CD4-positive, alpha-beta T cell (primary cell): ENCODE measurements at places on chromosomes 6 and 20.
A peak's percentile ranks its signal among the peaks of the same experiment; 100 is the strongest.

DNA sequence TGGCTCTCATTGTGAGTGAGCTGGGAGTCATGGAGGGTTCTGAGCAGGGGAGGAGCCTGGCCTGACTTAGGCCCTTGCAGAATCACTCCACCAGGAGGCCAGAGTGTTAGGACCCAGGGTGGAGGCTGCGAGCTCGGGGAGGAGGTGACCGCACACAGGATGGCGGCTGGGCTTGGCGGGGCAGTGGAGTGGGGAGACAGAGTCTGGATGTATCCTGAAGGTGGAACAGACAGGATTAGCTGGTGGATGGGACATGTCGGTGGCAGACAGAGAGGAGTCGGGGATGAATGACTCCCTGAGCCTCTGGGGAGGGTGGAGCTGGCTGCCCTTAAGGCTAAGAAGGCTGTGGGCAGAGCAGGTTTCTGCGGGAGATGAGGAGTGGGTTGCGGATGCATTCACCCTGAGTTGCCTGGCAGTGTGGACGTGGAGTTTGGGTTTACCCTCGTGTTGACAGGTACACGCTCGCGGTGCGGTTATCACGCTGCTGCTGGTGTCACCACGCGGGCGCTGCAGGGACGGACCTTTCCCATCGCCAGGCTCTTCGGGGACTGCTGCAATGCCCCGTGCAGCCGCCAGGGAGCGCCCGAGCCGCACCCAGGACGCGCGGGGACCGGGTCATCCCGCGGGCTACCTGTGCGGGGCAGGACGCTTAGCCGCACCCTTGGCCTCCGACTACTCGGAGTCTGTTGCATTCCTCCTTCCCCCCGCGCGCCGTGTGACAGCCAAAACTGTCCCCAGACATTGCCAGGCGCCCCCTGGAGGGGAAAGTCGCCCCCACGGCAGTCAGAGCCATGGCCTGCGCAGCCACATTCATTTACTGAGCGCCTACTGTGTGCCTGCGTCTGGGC, 43.0 kb upstream of the PTGIS start:
- no peaks in the 10 kb centered on the region for H3K36me3 ChIP-seq
- no peak overlapping the region for H3K27ac ChIP-seq
- H3K4me1 ChIP-seq, result peaks cover 20% of the 10 kb centered on the region
- peak; percentile 59 for DNase-seq
- no peak overlapping the region for H3K4me3 ChIP-seq

- no peaks in the 10 kb centered on the region for H3K36me3 ChIP-seq
- H3K27ac ChIP-seq, result no peak overlapping the region
- H3K27me3 ChIP-seq, result peaks cover 3% of the 10 kb centered on the region
- no peaks in the 10 kb centered on the region for H3K4me1 ChIP-seq
Observed at GRCh38 chr6:12348530-12349511, 58.7 kb downstream of the EDN1 start.

GRCh38 chr6:72946774-72947173, 278.5 kb downstream of the KHDC1L start:
- no peak for DNase-seq
- no peaks in the 10 kb centered on the region for H3K36me3 ChIP-seq
- no peak overlapping the region for H3K27ac ChIP-seq
- no peak overlapping the region for H3K4me3 ChIP-seq

GRCh38 chr20:41171736-41172295, 34.5 kb downstream of the PLCG1 start:
- H3K27me3 ChIP-seq, result no peaks in the 10 kb centered on the region
- peaks cover 32% of the 10 kb centered on the region for H3K4me1 ChIP-seq
- no peak overlapping the region for H3K4me3 ChIP-seq
- H3K36me3 ChIP-seq, result peaks cover 95% of the 10 kb centered on the region

GRCh38 chr20:39885975-39886649, 802.9 kb downstream of the MAFB start:
- no peak overlapping the region for H3K27ac ChIP-seq
- DNase-seq, result peak; percentile 16
- H3K36me3 ChIP-seq, result no peaks in the 10 kb centered on the region
- no peaks in the 10 kb centered on the region for H3K27me3 ChIP-seq

GRCh38 chr20:9408422-9409300, 105.7 kb upstream of the LAMP5 start:
- no peaks in the 10 kb centered on the region for H3K27me3 ChIP-seq
- H3K4me1 ChIP-seq, result no peaks in the 10 kb centered on the region
- no peak for DNase-seq
- H3K27ac ChIP-seq, result no peak overlapping the region

DNA sequence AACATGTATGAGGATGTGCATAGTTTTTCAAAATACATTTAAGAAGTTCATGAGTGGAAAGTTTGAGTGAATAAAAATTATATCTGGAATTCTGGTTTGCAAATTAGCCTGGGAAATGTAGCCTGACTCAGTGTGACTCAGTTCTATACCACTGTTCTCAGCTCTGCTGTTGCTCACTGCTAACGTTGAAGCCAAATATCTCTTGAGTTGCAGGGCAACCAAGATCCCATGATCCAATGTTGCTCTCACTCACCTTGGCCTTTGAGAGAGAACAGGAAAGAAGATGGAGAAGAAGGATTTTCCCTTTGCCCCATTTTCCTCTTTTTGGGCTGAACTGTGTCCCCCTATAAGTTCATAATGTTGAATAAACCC, 28.9 kb downstream of the PSMB9 start:
- DNase-seq, result no peak
- H3K27me3 ChIP-seq, result no peaks in the 10 kb centered on the region
- H3K36me3 ChIP-seq, result peaks cover 5% of the 10 kb centered on the region
- H3K4me1 ChIP-seq, result no peaks in the 10 kb centered on the region
- H3K4me3 ChIP-seq, result no peak overlapping the region

DNA sequence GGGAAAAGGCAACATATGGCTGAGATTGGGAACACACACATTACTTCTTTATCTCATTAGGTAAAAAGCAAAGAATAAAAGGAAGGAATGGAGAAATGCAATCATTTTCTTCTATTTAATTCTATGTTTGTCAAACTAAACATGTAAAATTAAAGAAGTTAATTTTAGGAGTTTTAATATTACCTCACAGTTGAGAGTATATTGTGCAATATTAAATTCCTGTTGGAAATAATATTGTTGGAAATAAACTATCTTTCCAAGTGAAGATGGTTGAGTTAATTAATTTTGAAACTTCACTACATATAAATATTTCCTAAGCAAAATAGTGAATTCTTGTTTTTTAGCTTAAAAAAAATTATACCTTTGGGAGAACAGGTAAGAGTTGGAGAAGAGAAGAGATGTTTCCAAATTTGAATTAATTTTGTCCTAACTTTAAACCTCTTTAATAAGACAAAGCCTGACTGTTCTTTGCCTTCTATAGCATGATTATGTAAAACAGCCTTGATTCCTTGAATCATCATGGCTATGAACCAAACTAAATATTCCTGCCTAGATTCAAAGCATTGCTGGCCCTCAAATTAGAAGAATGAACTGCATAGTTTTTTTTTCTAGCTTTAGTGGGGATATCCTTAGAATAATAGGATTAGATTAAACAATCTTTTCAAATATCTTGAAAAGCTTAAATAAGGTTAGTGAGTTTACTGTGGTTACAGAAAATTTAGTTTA, 1349.1 kb upstream of the ADGRB3 start:
- H3K4me3 ChIP-seq, result no peak overlapping the region
- no peaks in the 10 kb centered on the region for H3K36me3 ChIP-seq
- H3K27ac ChIP-seq, result no peak overlapping the region
- no peaks in the 10 kb centered on the region for H3K4me1 ChIP-seq

GRCh38 chr6:53581856-53582255, 37.0 kb upstream of the GCLC start:
- no peaks in the 10 kb centered on the region for H3K36me3 ChIP-seq
- H3K27ac ChIP-seq, result no peak overlapping the region
- no peak for DNase-seq
- no peak overlapping the region for H3K4me3 ChIP-seq
- no peaks in the 10 kb centered on the region for H3K27me3 ChIP-seq

DNA sequence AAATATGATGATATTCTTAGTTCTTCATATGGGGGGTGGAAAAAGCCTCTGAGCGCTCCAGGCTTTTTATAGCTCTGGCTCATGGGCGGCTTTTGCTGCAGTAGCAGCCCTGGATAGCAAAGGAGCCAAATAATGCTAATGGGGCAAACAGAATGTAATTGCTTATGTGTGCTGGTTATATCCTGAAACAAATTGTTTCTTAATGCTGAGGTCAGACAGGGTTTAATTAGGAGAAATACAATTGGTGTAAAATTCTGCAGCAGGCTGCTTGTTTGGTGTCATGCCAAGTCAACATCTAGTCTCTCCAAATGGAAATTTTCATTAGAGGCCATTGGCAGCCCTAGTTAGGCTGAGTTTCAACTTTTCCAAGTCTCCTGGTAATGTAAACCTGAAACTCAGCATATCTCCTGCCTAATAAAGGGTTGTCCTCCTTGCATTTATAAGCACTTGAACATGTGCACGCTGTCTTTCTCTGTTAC, 530.1 kb upstream of the NOX3 start:
- no peak overlapping the region for H3K27ac ChIP-seq
- DNase-seq, result no peak
- H3K4me1 ChIP-seq, result no peaks in the 10 kb centered on the region

DNA sequence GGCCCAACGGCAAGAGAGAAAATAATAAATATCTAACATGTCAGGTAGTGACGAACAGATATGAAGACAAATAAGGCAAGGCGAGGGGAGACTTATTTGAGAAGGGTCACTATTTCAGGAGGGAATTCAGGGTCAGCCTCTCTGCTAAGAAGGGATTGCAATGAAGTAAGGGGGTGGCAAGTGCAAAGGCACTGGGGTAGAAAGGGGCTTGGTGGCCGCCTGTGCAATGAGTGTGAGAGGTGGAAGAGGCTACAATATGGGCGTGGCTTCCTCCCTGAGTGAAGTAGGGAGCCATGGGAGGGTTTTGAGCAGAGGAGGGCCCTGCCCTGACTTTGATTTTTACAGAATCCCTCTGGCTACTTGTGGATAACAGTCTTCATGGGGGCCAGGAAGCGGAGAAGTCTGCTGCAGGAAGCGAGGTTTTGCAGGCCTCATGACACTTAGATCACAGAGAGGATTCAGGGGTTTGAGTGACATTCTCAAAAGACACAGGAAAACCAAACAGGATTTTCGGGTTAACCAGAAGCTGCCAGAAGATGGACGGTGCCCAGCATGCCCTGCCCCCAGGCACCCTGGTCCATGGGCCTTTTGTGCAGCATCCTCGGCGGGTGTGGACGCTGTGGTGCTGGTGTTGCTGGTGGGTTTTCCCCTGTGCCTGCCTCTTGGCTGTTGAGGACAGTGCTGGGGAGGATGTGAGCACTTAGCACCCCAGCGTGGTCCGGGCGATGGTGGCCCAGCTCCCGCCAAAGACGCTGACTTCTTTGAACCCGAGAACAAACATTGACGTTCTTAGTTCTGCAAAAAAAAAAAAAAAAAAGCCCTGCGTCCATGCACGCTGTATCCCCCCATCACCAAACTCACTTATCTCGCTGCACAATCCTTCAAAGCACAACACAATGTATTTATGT, 124.2 kb upstream of the PTPN1 start:
- DNase-seq, result peak; percentile 73
- H3K36me3 ChIP-seq, result no peaks in the 10 kb centered on the region
- H3K4me1 ChIP-seq, result peaks cover 59% of the 10 kb centered on the region
- H3K27ac ChIP-seq, result no peak overlapping the region

DNA sequence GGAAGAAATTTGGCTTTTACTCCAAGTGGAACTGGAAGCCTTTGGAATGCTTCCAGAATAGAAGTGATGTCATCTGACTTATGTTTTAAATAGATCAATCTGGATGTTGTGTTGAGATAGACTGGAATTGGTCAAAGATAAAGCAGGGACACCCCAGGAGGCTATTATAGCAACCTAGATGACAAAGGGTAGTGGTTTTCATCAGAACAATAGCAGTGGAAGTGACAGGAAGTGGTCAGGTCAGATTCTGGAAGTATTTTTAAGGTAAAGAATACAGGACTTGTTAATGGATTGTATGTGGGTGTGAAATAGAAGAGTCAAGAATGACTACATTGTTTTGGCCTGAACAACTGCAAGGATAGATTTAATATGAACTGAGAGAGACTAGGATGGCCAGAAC, 191.4 kb downstream of the ADGRB3 start:
- H3K27me3 ChIP-seq, result no peaks in the 10 kb centered on the region
- no peaks in the 10 kb centered on the region for H3K4me1 ChIP-seq
- H3K27ac ChIP-seq, result no peak overlapping the region
- no peak for DNase-seq

DNA sequence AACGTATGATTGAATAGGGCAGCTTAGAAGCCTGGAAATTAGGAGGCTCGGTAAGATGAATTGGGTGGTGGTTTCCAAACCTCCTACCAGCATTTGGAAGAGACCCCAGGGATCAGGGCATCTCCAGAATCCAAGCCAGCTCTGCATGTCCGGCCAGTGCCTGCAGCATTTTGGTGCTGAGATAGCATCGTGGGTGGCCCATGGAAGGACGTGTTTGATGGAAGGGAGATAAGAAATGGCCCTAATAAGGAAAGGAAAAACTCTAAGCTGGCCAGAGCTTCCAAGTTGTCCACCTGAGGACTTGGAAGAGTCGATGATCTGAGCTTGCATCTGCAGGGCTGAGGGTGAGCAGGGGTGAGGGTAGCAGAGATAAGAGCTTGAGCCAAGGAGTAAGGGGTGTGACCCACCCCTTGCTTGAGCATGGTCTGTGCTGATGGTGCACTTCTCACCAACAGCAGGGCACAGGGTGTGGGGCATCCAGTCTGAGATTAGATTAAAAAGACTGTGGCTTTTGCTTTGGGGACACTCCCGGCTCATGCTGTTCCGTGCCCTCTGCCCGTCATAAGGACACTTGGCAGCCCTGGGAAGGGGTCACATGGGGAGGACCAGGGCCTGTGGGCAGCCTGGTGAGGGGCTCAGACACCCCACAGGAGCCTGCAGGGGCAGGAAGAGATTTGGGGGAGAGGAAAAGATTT, 213.2 kb downstream of the ERMARD start:
- peaks cover 15% of the 10 kb centered on the region for H3K27me3 ChIP-seq
- no peak overlapping the region for H3K27ac ChIP-seq
- no peak overlapping the region for H3K4me3 ChIP-seq
- no peaks in the 10 kb centered on the region for H3K36me3 ChIP-seq

DNA sequence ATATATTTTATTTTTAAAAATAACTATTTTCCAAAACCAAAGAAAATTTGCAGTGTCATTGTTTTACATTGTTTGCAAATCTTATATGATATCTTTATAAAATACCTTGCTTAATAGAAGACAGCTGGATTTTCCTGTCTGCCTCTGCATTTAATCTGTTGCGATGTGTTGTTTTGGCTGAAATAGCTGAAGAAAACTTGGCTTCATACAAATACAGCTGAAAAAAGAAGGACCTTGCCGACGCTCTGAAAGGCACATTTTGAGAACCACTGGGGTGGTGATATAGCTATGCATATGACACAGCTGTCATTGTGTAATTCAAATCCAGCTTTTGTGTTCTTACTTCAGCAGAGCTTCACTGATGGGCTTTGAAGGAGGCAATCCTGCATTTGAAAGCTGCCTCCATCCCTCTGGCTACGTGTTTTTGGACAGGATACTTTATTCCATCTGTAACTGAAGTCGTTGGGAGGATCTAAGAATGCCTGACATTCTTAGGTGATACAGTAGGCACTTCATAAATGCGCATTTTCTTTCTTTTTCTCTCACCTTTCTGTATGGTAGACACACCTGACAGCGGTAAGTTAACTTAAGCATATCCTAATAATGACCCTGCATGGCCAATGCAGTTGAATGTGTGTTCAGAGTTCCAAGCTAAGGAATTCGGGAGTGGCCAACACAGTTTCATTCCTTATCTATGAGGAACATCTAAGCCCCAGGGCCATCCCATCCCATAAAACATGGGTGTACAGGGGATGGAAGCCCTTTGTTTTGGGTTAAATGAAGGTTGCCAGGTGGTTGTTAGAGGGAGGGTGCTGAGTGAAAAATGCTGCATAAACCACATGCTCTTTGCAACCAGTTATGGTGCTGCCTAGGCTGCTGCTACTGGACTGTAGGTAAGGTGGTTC, 213.0 kb downstream of the TFAP2A start:
- H3K4me1 ChIP-seq, result no peaks in the 10 kb centered on the region
- no peak for DNase-seq
- H3K27me3 ChIP-seq, result no peaks in the 10 kb centered on the region
- no peak overlapping the region for H3K27ac ChIP-seq
